ENCODE measurements at places on chromosomes 16 and 17.
A peak's percentile ranks its signal among the peaks of the same experiment; 100 is the strongest.

DNA sequence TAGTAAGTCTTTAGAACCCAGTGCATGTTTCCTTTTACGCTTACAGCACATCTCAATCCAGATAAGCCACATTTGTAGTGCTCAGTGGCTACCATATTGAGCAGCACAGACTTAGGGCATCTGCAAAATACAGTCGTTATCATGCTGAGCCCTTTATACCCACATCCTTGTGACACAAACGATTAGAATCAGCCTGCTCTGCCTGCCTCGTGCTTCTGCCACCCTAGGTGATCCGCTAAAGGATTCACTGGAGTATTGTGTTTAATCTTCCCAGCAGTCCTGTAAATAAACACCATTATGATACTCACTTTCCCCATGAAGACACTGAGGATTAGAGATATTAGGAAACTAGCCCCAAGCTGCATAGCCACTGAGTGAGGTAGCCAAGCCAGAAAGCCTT, 51.3 kb upstream of the FA2H start:
- no peak for DNase-seq

- DNase-seq, result no peak
These were observed 10.3 kb upstream of the ITGAX start for GRCh38 chr16:31344712-31345111.

DNA sequence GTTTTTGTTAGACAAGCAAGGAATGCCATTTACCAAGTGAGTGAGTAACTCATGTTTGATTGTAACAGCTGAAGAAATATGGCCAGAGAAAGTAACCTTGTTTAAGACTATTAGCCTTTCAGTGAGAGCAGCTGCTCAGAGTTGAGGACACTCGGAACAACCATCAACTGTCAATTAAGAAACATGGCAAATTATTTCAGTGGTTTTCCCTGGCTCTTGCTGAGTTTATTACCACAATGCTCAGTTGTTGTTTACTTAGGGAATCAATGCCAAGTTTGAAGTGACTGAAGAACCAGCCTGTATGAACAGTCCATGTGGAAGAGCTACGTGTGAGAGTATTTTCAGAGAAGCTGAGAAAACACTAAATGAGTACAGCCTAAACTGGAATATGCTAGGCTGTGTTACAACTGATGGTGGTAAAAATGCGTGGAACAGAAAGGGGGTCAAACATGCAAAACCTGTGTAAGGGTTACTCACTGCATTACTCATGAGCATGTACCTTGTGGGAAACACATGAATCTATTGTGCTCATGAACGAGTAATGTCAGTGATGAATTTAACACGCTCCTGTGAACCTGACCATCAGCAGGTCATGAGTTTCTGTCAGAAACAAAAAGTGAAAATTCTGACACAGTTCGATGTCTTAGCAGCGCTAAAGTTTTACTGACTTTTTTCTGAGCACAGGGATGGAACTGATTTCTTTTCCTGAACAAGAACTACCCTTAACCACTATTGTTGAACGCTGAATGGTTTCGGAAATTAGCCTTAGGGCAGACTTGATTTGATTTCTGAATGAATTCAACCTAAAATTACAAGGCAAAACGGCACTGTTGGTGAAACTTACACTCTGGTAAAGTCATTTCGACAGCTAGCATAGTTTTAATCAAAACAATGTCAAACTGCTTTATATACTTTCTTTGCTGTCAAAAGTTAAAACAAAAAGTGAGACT, 33.5 kb downstream of the GNA13 start:
- DNase-seq, result peak; percentile 53

- no peak for DNase-seq
These were observed 5.0 kb upstream of the MYADML2 start for GRCh38 chr17:81951785-81952684.

- no peak for DNase-seq
These were observed 168.9 kb upstream of the CIBAR2 start for GRCh38 chr16:85281181-85281580.

DNA sequence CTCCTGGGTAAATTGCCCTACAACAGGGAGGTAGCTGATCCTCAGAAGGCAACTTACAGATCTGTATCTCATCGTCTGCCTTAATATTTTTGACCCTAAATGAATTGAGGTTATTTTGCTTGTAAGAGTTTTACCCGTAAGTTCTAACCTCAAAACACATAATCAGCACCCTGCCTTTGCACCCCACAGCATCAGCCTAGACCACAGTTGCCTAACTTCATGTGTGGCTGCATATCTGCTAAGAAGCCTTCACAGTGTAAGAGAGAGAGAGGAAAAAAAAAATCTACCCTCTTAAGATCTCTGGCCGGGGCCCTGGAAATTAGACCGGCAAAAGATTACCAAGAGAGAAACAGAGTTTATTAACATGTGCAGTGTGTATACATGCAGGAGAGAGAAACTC, 76.9 kb downstream of the ARHGAP44 start:
- DNase-seq, result no peak

DNA sequence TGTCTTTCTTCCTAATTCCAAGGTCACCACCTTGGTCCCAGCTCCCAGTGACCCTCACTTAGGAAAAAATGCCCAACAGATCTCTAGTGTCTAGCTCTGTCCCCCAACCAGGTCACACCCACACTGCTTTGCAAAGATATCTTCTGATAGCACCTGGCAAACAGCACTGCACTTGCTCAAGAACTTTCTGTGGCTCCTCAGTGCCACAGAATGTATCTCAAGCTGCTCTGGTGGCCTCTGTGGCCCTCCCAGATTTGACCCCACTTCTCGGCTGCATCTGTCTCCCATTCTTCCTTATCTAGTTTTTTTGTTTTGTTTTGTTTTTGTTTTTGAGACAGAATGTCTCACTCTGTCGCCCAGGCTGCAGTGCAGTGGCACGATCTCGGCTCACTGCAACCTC, 5.0 kb downstream of the ZNF688 start:
- DNase-seq, result no peak

DNA sequence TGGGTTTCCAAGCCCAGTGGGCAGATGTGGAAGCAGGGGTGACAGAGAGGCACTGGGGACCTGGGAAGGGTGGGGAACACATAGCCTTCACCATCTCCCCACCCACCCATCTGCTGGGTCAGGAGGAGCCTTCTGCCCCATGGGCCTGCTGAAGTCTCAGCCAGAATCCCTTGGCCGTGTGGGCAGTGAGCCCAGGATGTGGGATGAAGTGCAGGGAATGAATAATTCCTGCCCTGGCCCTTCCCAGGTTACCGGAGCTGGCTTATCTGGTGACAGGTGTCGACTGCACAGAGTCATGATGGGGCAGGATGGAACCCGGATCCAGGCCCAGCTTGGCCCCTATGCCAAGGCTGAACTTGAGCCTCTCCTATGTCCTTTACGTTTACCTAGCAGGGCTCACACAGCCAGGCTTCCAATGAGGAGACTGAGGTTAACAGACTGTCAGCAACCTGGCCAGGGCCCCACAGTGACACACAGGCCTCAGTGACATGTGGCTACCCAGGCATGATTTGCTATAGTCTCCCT, 17.5 kb downstream of the ATP2A3 start:
- DNase-seq, result no peak

DNA sequence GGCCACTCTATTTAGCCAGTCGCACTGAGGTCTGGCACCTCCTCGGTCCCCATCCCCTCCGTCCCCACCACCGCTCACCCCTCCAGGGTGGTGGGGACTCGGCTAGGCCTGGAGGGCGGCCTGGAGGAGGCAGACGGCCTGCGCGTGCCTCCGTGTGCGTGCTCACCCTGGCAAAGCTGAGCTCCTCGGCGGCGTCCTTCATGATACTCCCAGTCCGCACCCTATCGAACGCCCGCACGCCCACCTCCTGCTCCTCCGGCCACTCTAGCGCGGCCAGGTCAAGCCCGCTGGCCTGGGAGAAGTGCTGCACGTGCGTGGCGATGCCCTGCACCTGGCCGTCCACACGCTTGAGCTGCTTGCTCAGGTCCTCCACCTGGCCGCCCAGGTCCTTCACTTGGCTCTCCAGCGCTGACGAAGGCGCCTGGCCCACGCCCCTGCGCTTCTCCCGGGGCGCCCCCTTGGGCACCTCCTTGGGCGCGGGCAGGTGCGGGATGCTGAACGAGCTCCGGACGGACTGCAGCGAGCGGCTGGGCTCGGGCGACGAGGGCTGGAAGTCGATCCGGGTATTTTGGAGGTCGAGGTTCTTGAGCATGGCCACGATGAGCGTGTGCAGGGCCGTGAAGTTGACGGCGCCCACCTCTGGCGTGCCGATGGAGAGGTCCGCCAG, 644 bp downstream of the QRICH2 start:
- DNase-seq, result no peak

GRCh38 chr17:51580869-51581268, 320.5 kb downstream of the UTP18 start:
- DNase-seq, result no peak

DNA sequence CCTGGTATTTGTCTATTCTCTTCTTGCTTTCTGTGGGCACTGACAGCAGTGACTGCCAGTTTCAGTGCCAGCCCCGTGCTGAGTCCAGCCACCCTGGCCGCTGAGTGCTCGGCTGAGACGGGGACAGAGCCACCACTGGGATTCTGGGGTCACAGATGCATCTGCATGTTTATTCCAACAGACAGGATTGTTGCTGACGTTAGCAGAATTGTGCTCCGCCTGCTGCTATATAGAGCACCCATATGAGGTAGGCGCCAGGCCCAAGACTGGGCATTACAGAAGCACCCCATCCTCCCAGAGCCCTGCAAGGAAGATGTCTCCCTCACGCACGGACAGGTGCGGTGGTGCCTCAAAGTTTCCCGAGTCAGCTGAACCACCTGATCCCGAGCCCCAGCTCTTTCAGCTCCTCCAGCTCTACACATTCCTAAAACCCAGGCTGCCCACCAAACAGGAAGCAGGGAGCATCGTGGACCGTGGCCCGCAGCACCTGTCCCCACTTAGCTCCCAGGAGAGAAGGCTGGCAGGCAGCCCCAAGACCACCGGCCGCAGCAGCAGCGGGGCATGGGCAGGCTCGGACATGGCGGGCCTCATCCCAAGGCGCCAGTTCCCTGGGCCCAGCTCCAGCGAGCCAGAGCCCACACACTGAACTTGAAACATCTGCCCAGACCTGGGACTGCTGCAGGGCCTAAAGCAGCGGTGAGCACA, 44.9 kb upstream of the RASD1 start:
- DNase-seq, result no peak

DNA sequence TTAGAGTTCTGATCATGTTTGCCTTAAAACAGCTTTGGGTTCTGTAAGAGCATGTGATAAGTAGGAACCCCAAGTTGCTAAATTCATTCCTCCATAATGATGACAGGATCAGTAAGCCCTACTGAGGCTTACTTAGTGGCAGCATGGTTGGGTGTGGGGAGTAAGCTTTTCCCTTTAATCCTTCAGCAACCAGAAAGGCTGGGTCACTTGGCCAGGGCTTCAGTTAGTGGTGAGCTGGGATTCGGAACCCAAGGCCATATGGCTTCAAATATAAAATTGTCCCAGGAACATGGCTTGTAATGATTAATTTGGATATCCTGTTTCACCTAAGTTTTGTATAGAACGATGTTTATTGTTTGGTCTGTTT, 850 bp downstream of the GINS3 start:
- DNase-seq, result no peak

DNA sequence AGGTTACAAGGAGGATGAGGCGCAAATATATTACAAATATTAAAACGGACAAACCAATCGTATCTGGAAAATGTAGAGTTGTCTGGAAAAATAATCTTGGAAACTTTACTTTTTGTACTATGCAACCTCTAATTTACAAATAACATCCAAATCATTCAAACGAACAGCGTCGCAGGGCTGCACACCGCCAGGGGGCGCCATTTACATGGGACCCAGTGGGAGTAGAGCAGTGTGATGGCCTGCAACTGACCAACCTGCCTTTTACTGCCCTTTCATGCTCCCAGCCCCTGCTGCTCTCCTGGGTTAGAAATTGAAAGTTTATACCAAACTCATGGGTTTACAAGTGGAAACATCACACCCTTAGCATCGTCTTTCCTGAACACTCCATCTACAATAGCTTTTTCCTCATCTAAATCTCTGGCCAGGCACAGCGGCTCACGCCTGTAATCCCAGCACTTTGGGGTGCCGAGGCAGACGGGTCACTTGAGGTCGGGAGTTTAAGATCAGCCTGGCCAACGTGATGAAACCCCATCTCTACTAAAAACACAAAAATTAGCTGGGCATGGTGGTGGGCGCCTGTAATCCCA, 10.0 kb downstream of the PITPNC1 start:
- DNase-seq, result no peak

- no peak for DNase-seq
These were observed 4.4 kb upstream of the ARMC7 start for GRCh38 chr17:75105126-75106080.

GRCh38 chr17:70168977-70169708, at the start of gene KCNJ2:
TSS of gene KCNJ2 (plus strand) at chr17:70169532. CDS start at chr17:70175040, 5,508 bp downstream.
- DNase-seq, result no peak

GRCh38 chr16:65201511-65201910, 79.6 kb upstream of the CDH11 start:
- DNase-seq, result no peak

GRCh38 chr16:69089091-69089910, 16.2 kb upstream of the HAS3 start:
- DNase-seq, result no peak

- no peak for DNase-seq
These were observed 547 bp downstream of the RAB26 start for GRCh38 chr16:2148714-2149629.

GRCh38 chr16:65105171-65105570, 16.7 kb downstream of the CDH11 start:
- DNase-seq, result no peak

GRCh38 chr17:68382582-68383085, 74.7 kb downstream of the WIPI1 start:
- DNase-seq, result no peak

DNA sequence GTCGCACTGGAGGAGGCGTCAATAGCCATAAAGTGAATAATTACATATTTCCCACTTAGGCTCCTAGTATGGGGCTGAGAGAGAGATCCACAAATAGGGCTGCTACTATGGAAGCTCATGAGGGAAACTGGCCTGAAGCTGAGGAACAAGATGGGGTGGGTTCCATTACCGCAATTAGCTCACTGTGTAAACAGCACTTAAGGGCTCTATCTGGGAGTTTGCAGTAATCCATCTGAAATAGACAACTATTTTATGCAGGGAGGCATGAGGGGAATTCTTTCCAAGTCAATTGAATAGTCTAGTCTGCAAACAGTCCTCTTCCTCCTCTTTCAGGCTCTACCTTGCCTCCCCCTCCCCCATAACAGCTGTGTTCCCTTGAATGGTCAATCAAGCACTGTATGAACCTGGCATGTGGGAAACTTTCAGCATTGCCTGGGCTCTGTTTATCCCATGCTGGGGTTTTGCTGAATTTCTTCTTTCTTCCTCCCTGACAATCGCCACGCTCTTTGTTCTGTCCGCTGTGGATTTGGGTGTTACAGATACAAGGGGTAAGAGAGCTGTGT, 56.1 kb upstream of the MAF start:
- DNase-seq, result no peak

- DNase-seq, result no peak
These were observed 15.4 kb downstream of the HS3ST3B1 start for GRCh38 chr17:14316126-14316832.

DNA sequence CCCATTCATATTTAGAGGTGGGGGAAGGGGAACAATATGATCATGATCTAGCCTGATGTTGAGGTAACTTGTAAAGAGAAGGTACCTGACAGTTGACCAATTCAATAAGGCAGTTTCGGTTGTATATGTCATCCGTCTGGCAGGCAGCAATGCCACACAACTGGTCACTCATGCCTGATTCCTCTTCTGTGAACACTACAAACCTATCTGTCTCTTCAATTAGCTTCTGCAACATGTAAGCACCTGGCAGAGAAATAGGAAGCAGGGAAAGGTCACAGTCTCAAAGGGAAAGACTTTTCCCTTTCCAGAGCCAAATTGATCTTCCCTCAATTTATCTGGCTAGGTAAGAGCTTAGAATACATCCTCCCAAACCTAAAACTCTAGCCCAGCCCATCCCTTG, 10.2 kb upstream of the RSKR start:
- no peak for DNase-seq

- DNase-seq, result no peak
These were observed 2.4 kb downstream of the NDE1 start for GRCh38 chr16:15652293-15653001.

Data from non-pigmented ciliary epithelial cell (primary cell).